ENCODE measurements at places on chromosomes 5 and 9.

DNA sequence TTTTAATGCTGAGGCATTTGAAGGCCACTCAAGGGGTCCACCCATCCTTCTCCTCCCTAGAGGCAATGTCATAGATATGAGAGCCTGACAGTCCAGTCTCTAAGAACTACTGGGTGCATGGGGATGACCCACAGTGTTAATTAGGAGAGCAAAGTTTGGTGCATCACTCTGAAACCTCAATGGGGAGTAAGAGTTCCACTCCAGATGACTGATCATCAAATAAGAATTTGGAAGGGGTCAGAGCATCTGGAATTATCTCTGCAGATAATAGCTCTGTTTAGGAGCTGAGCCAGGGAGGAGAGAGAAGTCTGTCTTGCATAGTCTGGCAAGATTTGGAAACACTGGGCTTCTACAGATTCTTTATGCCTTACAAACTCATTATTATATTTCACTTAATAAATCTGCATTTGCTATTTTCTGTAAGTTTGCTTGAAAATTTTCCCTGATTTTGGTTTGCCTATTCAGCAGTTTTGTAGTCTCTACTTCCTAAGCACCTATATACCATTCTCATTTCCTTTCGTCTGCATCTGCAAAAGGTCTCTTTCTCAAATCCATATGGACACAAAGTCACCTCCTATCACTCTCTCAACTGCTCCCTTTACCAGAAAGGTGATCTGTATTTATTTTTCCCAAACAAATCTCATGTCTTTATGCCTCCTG lies 27.7 kb downstream of the FGF10 start:
- no peak for DNase-seq

GRCh38 chr5:177552839-177553455 lies 1.4 kb downstream of the FAM193B start:
- DNase-seq, result peak; percentile 53

DNA sequence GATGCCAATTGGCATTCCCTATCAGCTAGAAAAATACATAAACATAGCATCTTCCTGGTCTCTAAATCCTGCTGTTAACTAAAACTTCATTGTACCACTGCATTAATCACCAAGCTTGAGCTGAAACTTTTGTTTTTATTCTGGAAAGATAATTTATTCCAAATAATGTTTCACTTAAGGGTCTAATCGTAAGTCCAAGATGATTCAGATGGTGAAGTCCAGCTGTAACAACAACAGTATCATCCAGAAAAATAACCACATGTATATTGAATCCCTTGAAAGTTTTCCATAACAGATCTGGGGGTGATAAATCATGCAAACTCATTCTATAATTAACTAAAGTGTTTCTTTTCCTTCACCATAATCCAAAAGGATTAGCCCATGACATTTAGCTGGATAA lies 23.9 kb downstream of the RORB start:
- no peak for DNase-seq

- no peak for DNase-seq
Measured at GRCh38 chr5:101159006-101159405, 255.9 kb upstream of the ST8SIA4 start.

DNA sequence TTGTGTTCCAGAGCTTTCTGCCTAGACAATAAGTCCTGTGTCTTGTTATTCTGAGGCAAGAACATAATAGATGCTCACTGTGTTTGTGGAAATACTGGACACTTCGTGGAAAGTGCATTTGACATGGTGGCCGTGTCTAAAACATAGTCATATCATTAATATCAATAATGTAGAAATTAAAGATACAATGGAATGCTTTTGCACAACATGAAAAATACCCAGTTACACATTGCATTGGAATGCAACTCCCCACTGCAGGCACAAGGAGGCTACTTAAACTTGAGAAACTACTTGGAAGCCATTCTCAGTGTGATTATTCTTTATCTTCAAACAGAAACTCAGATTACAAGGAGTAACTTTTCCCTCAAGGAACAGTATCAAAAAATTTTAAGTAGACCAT lies 145.3 kb upstream of the ZNF462 start:
- peak; percentile 14 for DNase-seq

GRCh38 chr5:38872826-38873225 lies 27.0 kb downstream of the OSMR start:
- DNase-seq, result no peak

DNA sequence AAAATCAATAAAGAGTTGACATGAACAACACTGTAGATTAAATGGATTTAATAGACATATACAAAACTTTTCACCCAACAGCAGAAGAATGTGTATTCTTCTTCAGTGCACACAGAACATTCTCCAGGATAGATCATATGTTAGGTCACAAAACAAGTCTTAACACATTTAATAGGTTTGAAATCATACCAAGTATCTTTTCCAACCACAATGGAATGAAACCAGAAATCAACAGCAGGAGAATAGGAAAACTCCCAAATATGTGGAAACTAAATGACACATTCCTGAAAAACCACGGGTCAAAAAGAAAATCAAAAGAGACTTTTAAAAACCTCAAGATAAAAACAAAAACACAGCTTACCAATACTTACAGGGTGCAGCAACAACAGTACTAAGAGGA lies 790.1 kb upstream of the ZNF608 start:
- no peak for DNase-seq

- no peak for DNase-seq
Measured at GRCh38 chr5:149125386-149125891, 15.9 kb upstream of the ABLIM3 start.

DNA sequence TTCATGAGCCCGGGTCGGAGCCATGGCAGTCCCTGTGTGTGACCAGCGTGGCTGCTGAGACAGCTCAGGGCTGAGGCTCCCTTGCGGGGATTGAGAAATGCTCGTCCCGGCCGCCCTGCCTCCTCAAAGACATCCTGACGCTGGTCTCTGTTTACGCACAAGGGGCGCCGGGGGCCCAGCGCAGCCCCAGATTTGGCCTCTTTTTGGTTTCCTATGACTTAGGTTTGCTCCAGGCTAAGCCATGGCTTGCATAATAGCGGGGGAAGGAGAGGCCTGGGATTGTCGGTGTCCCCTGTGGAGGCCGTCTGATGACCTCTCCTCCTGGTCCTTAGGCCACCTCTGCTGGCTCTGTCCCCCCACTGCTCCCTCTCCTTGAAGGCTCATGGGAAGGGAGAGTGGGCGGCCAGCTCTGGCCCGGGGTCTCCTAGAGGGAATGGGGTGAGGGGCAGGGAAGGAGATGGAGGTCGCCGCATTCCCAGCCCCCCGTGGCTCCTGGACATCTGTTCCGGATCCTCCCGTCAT lies 3.5 kb downstream of the LAMC3 start:
- no peak for DNase-seq

GRCh38 chr5:133814152-133814551 lies 154.3 kb downstream of the C5orf15 start:
- DNase-seq, result no peak

DNA sequence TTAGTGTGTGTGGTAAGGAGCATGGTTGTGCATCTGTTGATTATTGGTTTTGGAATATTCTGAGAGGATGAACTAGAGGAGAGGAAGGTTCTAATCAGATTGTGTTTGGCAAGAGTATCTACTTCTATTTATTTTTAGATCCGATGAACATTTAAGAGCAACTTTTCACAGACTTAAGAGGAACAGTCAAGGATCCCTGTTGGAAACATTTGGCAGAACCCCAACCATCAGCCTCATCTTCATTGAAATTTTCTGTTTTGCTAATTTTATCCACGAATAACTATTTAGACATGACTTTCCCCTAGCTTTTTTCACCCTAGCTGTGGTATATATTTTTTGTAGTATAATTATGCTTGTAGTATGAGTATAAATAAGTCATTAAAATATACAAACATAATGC lies 868.5 kb downstream of the MAT2B start:
- DNase-seq, result no peak

- peak; percentile 70 for DNase-seq
Measured at GRCh38 chr5:132363431-132364112, 5.9 kb upstream of the SLC22A5 start.

- DNase-seq, result no peak
Measured at GRCh38 chr9:21931428-21931827, 62.8 kb downstream of the CDKN2A start.

GRCh38 chr5:149798466-149798865 lies 68.4 kb downstream of the PPARGC1B start:
- no peak for DNase-seq

- no peak for DNase-seq
Measured at GRCh38 chr5:80985600-80986228, 25.6 kb downstream of the RASGRF2 start.

- DNase-seq, result no peak
Measured at GRCh38 chr5:2403296-2403695, 348.2 kb downstream of the IRX2 start.

- no peak for DNase-seq
Measured at GRCh38 chr5:129177451-129177850, 82.9 kb downstream of the ISOC1 start.

DNA sequence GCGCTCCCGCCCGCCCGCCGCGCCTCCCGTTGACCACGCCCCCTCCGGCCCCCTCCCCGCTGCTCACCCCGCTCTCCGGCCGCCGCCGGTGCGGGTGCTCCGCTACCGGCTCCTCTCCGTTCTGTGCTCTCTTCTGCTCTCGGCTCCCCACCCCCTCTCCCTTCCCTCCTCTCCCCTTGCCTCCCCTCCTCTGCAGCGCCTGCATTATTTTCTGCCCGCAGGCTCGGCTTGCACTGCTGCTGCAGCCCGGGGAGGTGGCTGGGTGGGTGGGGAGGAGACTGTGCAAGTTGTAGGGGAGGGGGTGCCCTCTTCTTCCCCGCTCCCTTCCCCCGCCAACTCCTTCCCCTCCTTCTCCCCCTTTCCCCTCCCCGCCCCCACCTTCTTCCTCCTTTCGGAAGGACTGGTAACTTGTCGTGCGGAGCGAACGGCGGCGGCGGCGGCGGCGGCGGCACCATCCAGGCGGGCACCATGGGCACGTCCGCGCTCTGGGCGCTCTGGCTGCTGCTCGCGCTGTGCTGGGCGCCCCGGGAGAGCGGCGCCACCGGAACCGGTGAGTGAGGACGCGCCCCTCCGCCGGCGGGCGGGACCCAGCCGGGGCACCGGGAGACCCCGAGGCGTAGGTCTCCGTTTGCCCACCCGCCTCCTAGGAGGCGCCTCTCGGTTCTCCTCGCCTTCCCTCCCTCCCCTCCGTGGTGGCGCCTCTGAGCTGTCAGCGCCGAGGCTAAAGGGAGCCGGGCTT lies at the start of gene VLDLR:
TSS of gene VLDLR (plus strand) at position 66 of the 739 bp plus-strand sequence. CDS start at position 469, 403 bp downstream.
- peak; percentile 43 for DNase-seq

GRCh38 chr9:385818-386398 lies 171.2 kb downstream of the DOCK8 start:
- peak; percentile 52 for DNase-seq

DNA sequence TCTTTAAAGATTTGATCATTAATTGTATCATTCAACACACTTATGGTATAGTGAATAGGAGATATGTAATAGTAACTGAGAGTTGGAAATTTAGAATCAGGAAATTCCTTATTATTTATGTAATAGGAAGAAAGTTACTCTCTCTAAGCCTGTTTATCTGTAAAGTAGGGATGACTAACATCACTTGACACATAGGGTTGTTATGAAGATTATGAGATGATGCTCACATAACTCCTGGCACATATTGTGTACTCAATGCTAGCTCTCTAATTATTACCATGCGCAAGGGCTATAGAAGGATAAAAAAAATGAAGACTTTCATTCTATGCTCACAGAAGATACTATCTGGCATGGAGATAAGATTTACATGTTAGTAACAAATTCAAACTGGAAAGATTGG lies 149.9 kb downstream of the ISOC1 start:
- no peak for DNase-seq
